Activated CD4-positive, alpha-beta T cell treated with anti-CD3 and anti-CD28 coated beads for 1 hour (primary cell): ENCODE measurements at places on chromosomes 12 and 14.

GRCh38 chr14:52951681-52952554, 1.1 kb upstream of the FERMT2 start:
- no peak for DNase-seq

DNA sequence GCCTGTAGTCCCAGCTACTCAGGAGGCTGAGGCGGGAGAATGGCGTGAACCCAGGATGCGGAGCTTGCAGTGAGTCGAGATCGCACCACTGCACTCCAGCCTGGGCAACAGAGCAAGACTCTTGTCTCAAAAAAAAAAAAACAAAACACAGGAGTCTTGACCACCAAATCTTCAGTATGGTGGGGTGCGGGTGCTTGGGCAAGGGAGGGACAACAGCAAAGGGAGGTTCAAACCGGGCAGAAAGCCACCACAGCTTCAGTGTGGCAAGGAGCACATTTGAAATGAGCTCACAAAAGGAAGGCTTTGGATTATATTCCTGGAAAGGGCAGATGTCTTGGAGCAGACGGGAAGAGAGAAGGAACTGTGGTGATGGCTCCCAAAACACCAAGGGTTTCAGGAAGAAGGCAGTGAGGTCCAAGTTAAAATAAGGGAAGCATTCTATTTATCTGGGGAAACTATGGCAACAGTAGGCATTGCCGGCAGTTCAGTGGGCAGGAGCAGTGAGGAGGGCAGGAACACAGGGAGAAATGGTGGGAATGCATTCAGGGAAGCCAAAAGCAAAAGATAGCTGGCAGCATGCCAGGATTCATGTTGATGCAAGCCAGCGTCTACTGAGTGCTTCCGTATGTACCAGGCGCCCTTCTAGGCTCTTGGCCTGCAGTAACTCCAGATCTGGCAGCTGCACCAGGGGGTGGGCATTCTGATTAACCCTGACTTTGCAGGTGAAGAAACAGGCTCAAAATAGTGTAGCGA, 51.0 kb upstream of the SRSF5 start:
- no peak for DNase-seq

- DNase-seq, result no peak
Measured at GRCh38 chr12:95715177-95715576, 75.4 kb downstream of the NTN4 start.

DNA sequence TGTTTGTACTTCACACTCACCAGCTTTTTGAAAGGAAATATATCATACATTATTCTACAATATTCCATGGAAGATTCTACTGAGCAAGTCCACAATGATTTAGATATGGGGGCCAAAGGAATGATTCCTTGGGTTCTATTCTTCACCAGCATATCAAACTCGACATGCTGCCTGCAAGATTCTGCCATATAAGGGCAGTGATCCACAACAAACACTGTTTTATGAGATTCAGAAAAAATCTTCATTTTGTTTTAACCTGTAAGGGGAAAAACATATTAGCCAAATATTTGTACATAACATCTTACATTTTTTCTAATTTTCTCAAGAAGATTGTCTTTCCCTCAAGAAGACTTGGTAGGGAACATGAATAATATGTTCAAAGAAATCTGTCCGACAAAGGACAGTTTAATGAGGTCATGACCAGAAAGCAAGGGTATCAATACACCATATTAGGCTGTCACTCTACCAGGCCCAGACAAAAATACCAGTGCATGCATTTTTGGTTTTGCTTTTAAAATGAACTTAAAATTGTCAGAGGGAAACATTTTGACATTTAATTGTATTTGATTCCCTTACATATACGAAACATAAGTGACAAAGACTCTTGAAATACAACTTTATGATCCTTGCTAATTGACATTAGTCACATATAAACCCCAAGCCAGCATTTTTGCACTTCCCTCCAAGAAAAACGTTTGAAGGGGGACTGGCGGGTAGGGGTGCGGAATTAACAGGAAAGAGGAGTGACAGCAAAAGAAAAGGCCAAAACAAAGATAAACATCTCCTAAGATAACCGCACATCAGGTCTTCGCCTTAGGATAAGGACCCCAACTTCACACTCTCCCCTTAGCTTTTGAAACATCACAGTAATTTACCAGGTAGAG, 980 bp downstream of the INTS13 start:
- no peak for DNase-seq

GRCh38 chr12:121789233-121789781, 4.2 kb downstream of the RHOF start:
- no peak for DNase-seq

DNA sequence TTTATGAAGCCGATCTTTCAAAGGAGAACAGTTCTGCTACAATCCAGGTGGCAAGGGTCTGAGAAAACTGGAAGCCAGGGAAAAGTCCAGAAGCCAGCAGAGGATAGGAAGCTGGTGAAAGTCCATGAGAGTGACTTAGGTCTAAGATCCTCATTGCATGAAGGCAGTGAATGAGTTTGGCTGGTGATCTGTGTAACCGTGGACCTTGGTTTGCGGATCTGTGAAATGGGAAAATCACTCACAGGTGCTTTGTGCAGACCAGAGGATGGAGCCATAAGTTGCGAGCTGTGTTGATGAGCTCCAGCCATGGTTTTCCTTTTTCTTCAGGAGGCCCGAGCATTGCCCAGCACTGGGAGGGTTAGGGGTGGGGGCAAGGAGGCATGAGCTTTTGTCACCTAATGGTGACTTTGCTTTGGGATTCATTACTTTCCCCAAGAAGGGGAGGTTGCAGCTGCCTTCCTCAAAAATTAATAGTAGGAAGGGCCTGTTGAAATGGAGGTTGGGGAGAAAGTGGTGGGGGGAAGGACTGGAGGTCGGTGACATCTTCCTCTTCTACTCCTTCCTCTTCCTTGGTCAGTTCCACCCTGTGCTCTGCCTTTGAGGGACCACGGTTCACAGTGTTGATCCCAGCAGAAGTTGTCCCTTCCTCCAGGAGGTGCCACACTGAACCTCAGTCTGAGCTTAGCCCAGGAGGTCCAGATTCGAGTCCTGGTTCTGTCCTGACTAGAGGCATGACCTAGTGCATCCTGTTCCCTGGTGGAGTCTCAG, 20.3 kb upstream of the SERPINA6 start:
- DNase-seq, result no peak

- no peak for DNase-seq
Measured at GRCh38 chr12:75651342-75651695, 139.9 kb upstream of the KRR1 start.

- DNase-seq, result no peak
Measured at GRCh38 chr12:47808574-47809365, 10.9 kb downstream of the HDAC7 start.

GRCh38 chr12:7064516-7064915, 4.0 kb downstream of the C1S start:
- no peak for DNase-seq

- no peak for DNase-seq
Measured at GRCh38 chr12:102527171-102527720, 46.9 kb upstream of the IGF1 start.

DNA sequence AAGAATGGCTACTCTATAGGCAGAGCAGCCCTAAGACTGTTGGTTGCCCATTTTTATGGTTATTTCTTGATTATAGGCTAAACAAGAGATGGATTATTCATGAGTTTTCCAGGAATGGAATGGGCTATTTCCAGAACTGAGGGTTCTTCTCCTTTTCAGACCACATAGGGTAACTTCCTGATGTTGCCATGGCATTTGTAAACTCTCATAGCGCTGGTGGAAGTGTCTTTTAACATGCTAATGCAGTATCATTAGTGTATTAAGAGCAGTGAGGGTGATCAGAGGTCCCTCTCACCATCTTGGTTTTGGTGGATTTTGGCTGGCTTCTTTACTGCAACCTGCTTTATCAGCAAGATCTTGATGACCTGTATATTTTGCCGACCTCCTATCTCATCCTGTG, 904.6 kb upstream of the FBXO33 start:
- no peak for DNase-seq

GRCh38 chr14:100085462-100085861, 20.2 kb downstream of the EVL start:
- DNase-seq, result no peak

GRCh38 chr12:2302711-2303580, 250.2 kb downstream of the CACNA1C start:
- no peak for DNase-seq
